RPMI8226 (cell line): ENCODE measurements at places on chromosomes 2 and 18.

- DNase-seq = no peak
These were observed 516.5 kb downstream of the XIRP2 start for GRCh38 chr2:167404627-167405284.

- DNase-seq = no peak
These were observed 61.8 kb downstream of the RFTN2 start for GRCh38 chr2:197613509-197613987.

- DNase-seq = no peak
These were observed 214.4 kb downstream of the SRBD1 start for GRCh38 chr2:45396671-45397070.

- no peak for DNase-seq
These were observed 103.3 kb downstream of the RNF144A start for GRCh38 chr2:7020468-7020867.

DNA sequence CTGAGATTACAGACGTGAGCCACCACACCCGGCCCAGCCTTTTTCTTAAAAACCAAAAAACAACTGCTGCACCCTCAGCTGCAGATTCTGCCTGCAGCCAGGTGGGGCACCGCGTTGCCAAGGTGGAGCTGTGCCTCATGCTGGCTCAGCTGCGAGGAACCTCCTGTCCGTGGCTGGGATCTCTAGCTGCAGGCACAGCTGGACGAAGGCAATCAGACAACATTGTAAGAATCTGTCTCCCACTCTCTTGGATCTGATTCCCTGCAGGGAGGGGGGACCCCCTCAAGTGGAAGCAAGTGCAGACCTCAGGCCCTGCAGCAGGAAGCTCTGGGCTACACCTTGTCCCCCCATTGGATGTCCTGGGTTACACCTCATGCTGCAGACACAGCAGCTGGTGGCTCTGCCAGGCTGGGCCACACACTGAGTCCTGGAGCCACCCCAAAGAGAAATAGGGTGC is 24.1 kb downstream of the CIDEA start:
- DNase-seq = peak; percentile 86

- DNase-seq = peak; percentile 33
These were observed 96.0 kb downstream of the TFCP2L1 start for GRCh38 chr2:121189011-121189410.

- DNase-seq = peak; percentile 33
These were observed 20.3 kb downstream of the PLEK start for GRCh38 chr2:68385220-68385906.

- DNase-seq = no peak
These were observed 73.5 kb downstream of the MDH1 start for GRCh38 chr2:63662028-63662804.

- no peak for DNase-seq
These were observed 39.8 kb downstream of the SLC66A2 start for GRCh38 chr18:79911344-79912270.

DNA sequence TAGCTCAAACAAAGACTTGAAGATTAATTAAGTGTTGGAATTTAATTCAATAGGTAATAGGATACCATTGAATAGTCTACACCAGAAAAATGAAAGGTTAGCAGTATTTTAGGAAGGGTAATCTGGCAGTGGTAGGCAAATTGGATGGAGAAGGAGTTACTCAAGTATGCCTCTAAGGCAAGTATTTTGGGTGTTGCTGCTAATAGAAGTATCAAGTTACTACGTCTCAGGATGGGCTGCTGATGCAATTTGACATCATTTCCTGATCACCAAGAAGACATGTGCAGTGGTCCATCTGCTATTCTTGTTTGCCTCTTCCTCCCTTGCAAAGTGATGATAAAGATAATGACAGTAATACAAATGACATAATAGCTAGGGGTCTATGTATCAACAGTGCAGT is 485.3 kb downstream of the TGIF1 start:
- no peak for DNase-seq

- DNase-seq = no peak
These were observed 91.6 kb downstream of the ASB1 start for GRCh38 chr2:238518172-238518820.

DNA sequence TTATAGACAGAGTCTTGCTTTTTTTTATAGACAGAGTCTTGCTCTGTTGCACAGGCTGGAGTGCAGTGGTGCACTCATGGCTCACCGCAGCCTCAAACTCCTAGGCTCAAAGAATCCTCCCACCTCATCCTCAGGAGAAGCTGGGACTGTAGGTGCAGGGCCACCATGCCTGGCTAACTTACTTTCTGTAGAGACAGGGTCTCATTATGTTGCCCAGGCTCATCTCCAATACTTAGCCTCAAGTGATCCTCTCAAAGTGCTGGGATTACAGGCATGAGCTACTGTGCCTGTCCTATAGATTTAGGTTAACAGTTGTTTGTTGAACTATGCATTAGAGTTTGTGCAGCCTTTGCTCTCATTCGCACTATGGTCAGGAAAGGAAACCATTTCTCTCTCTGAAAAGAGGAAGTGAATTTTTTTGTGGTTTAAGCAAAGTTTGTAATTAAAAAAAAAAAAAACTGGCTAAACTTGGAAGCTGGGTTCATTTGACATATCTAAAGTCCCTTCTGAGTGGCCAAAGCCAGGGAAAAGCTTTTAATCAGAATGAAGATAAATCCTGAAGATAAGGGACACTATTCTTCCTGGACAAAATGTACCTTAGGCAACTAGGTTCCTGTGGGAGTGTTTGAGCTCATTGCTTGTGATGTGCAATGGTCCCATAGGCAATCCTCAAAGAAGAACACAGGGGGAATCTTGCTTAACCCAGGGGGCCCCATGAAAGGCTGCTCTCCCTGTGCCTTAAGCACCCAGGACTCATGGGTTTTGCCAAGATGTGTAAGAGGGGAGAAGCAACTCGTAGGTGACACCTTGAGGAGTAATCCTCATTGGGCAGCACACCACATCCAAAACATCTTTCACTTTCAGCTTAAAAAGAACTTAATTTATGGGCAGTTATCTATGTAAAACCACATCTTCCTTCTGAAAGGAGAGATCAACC is 201.7 kb downstream of the MREG start:
- DNase-seq = peak; percentile 75
